ENCODE measurements at places on chromosomes 12 and 14.

GRCh38 chr14:51507511-51507905 is 144.2 kb upstream of the FRMD6 start:
- no peak for DNase-seq

- no peak for DNase-seq
These were observed 39.3 kb downstream of the CHGA start for GRCh38 chr14:92962031-92962830.

DNA sequence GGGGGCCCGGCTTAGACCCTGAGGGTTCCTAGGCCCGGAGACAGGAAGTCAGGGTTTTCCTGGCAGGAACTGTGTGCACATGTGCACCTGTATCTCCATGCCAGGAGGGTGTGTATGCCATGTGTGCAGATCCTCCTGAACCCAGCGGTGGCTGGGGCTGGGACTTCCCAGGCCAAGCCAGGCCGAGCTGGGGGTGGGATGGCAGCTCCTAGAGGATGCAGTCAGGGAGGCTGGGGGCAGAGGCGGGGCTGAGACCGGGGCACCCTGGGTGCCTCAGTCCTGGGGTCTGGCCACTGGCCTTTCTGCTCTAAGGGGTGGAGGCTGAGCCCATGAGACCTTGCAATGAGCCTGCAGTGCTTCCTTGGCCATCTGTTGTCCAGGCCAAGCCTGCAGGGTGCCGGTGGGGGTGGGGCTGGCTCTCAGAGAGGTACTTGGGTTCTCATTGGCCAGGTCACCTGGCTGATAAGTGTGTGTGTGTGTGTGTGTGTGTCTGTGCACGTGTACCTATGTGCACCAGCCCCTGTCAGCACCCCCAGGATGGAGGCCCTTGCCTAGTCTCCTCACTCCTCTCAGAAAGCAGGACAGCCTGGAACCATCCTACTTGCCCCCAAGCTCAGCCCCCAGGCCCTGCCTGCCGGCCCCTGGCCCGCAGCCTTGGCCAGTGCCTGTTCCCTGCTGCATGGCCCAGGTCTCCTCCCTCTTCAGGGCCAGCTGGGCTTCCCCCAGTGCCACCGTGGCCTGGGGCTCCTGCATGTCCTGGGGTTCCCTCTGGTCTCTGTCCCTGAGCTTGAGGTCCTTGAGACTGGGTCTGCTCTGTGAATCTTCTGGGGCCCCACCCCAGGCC is 10.6 kb upstream of the TNFAIP2 start:
- no peak for DNase-seq

- DNase-seq: no peak
These were observed 137.5 kb upstream of the MYL2 start for GRCh38 chr12:111057701-111058425.

DNA sequence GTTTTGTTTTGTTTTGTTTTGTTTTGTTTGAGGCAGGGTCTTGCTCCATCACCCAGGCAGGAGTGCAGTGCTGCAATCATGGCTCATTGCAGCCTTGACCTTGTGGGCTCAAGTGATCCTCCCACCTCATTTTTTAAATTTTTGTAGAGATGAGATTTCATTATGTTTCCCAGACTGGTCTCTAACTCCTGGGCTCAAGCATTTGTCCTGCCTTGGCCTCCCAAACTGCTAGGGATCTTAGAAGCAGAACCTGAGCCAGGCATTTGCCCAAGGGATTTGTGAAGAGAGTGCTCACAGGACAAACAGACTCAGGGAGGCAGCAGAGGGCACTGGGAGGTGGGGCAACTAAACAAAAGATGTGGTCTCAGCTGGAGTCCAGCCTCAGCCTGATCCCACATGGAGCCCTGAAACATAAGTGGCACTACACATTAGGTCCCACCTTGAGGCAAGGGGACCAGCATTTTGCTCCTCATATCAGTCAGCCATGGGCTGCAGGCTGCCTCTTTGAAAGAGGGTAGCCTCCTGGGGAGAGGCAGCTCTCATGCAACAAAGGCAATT is 86.2 kb upstream of the CMKLR1 start:
- no peak for DNase-seq

- no peak for DNase-seq
These were observed 30.0 kb downstream of the SLC38A1 start for GRCh38 chr12:46238821-46239220.

DNA sequence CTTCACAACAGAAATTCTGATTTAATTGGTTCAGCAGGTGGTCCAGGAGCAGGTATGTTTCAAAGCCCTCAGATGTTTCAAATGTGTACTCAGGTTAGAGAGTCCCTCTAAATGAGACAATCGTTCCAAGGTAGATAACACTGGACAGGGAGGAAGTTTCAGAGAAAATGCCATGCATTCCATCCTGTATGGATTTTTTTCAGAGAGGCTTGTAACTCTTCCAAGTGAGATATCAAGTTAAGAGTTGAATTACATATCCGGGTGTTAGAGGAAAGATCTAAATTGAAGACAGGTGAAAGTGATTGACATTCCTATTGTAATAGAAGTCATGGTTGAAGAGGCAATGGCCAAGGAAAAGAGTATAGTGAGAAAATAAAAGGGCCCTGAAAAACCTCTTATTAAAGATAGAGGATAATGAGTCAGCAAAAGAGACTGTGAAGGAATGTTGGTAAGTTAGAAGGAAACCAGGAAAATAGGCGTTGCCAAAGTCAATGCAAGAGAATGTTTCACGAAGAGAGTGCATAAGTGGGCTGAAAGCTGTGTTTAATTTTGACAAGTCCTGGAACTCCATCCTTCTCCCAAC is 105.8 kb downstream of the BMP4 start:
- DNase-seq: no peak

Measured in HEK293T (cell line).